ENCODE measurements at places on chromosomes 3 and 15.

DNA sequence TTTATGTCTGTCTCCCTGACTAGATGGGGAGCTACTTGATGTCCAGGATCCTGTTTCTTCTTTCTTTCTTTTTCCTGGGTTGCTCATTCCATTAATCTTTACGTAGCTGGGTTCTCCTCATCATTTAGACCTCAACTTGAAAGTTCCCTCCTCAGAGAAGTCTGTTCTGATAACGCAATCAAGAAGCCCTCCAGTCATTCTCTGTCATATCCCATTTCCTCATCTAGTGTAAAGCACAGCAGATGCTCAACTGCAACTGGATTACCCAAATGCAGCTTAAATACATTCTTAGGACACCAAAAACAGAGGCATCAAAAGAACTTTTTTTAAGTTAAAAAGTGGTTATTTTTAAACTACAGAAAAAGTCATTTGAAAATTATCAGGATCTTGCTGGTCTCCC is 51.7 kb upstream of the ST3GAL6 start:
- DNase-seq, result no peak

- peak; percentile 57 for DNase-seq
These were observed 2.1 kb downstream of the TLE3 start for GRCh38 chr15:70095408-70096214.

- DNase-seq, result no peak
These were observed 83.0 kb downstream of the AKAP13 start for GRCh38 chr15:85463276-85463892.

DNA sequence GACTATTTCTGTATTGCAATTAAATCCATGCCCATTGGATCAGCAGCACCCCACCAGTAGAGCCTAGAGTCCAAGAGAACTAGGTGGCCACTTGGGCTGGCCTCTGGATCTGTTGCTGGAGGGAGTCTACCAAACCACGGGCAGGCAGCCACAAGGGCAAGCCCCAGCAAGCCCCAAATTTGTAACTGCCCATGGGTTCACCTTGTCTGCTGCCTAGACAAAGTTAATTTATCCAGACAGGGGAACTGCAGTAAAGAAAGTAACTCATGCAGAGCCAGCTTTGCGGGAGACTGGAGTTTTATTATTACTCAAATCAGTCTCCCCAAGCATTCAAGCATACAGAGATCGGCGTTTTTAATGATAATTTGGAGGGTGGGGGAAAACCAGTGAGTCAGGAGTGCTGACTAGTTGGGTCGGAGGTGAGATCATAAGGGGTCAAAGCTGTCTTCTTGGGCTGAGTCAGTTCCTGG is 74.0 kb upstream of the TERB2 start:
- DNase-seq, result no peak

DNA sequence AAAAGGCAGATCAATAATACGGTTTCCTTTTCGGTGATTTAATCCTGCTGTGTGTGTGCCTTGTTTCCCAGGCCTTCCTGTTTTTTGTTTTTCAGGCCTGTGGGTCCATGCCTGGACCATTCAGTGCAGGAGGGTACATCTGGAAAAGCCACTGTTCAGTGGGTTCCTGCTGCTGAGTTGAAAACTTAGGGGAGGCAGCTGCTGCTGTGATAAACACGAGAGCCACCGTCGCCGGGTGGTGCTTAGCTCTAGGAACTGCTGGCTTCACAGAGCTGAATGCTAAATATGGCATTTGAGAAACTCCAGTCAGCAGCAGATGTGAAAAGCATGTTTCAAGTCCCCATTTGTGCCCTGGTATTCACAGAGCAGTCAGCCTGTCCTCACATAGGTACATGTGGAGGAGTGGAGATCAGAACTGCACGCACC is 44.0 kb downstream of the SYNM start:
- no peak for DNase-seq

- peak; percentile 21 for DNase-seq
These were observed 60.6 kb downstream of the CHAC1 start for GRCh38 chr15:41013691-41014414.

GRCh38 chr3:4818986-4819693 is 160.1 kb upstream of the BHLHE40 start:
- no peak for DNase-seq

DNA sequence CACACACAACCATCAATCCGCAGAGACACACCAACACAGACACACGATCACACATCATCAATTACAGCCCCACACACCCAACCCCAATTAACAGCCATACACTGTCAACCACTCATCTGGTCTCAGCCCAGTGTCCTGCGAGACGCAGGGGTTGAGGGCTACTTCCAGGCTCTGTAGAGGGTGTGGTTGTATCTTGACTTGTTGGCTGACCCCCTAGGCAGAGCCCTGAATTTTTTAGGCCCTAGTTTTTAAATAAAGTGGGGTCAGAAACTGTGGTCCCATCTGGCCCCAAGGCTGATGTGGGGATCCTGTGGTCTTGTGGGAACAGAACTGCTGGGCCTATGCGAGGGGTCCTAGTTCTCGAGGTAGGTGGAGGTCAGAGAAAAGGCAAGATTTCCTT is 9.2 kb downstream of the VILL start:
- no peak for DNase-seq

GRCh38 chr3:105499961-105500360 is 133.3 kb downstream of the ALCAM start:
- DNase-seq, result no peak

DNA sequence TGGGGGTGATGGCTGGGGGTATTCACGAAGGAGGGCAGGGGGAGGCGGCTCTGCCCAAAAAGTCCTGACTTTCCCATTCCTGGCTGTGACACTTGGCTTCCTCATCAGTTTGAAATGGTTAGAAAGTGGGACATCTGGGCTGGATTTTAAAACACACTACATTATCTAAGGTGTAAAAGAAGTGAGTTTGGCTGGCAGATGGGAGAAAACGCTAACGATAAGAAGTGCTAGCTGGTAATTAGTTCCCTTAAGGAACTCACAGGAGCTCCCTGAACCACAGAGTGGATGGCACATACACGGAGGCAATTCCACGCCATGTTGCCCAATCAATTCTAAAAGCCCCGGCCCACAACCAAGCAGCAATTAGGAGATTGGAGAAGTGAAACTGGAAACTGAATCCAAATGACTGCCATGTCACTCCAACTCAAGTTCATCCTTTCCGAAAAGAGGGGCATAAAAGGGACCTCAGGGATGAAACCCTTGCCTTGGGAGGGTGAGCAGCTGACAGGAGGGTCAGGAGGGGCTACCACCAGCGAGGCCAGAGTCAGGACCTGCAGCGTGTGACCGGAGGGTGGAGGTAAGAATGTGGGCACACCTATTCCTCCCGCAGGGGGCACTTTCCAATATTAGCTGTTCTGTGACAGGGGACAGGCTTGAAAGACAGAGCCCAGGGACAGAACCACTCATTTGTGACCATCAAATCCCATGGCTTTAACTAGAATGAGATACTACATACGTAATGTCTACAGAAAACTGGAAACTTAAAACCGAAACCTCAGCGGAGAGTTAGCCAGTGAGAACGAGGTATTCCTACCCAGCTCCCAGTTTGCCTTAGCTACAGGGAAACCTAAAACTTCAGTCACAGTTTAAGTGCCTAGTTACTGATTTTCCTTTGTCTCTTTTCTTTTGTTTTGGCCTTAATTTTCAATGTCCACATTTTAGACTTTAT is 95.3 kb upstream of the OXTR start:
- no peak for DNase-seq

- no peak for DNase-seq
These were observed 22.3 kb downstream of the IFT80 start for GRCh38 chr3:160376681-160377080.

GRCh38 chr3:120088622-120089021 is 5.6 kb downstream of the GSK3B start:
- DNase-seq, result no peak

- no peak for DNase-seq
These were observed 24.1 kb downstream of the SHC4 start for GRCh38 chr15:48939648-48940047.

DNA sequence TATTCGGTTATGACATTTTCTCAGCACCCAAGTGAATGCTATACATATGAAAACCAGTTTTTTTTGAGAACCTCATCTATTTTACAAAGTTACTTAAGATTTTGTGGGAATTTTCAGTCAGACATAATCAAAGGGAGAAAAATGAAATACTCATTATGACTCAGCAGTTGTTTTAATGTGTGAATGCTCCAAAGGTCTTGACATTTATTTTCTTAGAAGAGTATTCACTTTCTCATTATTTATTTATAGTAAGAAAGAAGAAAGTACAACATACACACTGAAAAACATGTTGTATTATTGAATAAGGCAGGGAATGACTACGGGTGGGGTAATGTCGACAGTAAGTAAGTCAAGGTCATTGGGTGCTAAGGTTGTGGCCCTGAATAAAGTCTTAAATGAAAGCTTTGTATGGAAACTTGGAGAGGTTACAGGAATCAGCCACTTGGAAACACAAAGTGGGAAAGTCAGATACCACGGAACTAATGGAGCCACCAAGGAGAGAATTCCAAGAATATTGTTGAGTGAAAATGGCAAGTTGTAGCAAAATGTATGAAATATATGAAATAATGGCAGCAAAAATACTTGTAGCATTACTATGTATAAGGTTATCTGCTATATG is 844.5 kb downstream of the TBL1XR1 start:
- no peak for DNase-seq

GRCh38 chr3:57064001-57064400 is 3.5 kb downstream of the SPATA12 start:
- no peak for DNase-seq

DNA sequence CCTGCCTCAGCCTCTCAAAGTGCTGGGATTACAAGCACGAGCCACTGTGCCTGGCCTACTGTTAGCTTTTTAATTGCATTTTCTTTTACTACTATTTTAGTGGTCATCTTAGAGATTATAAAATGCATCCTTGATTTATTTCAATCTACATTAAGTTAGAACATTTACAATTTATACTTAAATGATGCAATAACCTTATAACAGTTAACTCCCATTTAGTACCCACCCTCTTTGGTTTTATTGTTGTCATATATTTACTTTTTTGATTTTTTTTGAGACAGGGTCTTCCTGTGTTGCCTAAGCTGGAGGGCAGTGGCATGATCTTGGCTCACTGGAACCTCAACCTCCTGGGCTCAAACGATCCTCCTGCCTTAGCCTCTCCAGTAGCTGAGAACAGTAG is 77.3 kb downstream of the PPCDC start:
- DNase-seq, result no peak

DNA sequence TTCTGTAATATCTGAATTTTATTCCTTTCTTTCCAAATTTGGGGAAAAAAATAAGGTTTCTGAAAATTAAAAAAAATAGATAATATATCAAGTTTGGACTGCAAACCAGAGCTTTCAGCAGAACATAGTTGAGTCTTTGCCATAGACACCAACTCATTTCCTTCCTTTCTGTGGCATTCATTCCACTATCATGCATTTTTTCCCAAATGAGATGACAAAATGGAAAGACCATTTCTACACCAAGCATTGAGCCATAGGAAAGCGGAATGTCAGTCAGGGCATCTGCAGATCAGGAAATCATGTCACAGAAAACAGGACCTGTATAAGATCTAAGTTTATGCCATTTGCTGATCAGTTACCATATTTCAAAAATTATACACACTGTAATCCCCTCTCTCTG is 333.3 kb upstream of the THBS1 start:
- no peak for DNase-seq

GRCh38 chr15:53000409-53000808 is 210.3 kb upstream of the ONECUT1 start:
- DNase-seq, result no peak

GRCh38 chr3:53286727-53287126 is 30.9 kb upstream of the TKT start:
- no peak for DNase-seq

GRCh38 chr15:64651601-64652191 is 123.7 kb downstream of the RBPMS2 start:
- no peak for DNase-seq

GRCh38 chr3:196207833-196208607 is 3.2 kb downstream of the ZDHHC19 start:
- peak; percentile 23 for DNase-seq

GRCh38 chr3:156802821-156803606 is 23.1 kb upstream of the LEKR1 start:
- DNase-seq, result no peak

DNA sequence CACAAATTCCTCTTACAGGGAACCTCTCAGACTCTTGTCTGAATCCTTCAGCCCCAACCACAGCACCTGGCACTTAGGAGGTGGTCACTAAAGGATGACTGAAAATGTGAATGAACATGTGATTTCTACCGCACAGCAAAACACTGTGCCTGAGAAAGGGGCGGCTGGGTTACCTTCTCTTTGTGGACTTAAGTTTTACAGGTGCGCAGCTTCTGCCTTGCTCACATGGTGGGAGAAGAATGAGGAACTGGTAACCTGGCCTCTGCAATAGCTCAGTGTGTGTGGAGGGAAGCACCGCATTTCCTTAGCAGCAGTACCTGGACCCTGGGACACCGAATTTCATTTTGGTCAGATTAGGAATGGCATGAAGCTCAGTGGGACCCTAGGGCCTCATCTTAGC is 9.8 kb upstream of the ETV5 start:
- DNase-seq, result no peak

DNA sequence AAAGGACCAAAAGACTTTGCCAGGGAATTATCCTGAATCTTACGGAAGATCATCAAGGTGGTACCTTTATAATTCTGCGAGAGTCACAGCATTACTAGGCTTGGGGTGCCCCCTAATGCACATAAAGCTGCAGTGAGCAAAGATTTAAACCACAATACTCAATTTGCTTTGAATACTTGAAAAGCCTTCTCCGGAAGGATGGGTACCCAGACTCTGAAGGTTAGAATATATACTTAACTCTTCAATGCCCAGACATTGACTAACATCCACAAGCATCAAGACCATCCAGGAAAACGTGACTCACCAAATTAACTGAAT is 117.8 kb upstream of the KCNH8 start:
- DNase-seq, result no peak

DNA sequence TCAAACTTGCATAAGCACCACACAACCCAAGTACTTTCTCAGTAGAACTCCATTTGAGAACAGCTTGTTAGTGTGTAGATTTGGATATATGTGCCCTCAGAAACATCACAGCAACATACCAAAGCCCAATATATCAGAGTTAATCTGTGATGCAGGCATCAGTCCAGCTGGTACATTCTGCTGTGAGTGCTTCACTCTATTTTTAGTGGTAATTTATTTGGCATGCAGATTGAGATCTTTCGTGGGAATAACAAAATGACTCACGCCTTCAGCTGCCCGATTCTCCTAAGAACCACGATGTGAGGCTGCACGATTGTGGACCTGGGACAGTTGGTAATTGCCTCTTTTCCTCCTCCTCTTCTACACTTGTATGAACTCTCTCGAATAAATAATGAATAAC is 730.7 kb downstream of the SQOR start:
- no peak for DNase-seq

DNA sequence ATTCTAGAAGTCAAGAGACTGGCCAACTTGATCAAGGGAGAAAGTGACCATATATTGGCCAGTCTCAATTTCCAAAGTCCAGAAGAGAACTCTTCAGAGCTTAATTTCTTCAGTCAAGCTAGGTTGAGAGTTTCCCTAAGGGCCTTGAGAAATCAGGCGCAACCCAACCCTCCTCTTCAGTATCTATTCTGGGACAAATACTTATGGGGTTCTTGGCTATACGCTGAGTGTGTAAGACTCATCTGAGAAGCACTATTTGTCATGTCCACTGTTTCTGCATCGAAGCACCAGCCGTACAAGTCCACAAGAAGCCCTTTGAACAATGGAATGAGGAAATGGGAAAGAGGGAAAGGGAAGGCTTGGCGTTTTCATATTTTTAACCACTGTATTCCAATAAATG is 379.5 kb downstream of the CTNNB1 start:
- no peak for DNase-seq
